Upper lobe of right lung (tissue), 1 donor: ENCODE measurements at places on chromosomes 12 and 14. TPM values are rescaled to one million over a fixed set of nuclear protein-coding genes. Genes with fewer than 3 reads are reported as not detected.

Gene HECTD4
- total RNA-seq, result 54.7 TPM

Gene SMCO2
- 0.38 TPM for total RNA-seq

Gene MANSC4
- total RNA-seq, result not detected

Gene STAB2
- 2.6 TPM for total RNA-seq

Gene TTC6
- total RNA-seq, result 7.9 TPM

Gene ACVRL1
- 223 TPM for total RNA-seq

Gene COL2A1
- total RNA-seq, result not detected

Gene SLC4A8
- total RNA-seq, result 2.5 TPM

Gene RFX4
- total RNA-seq, result not detected

Gene MAP4K5
- 46.3 TPM for total RNA-seq

Gene ACSS3
- total RNA-seq, result 35.9 TPM

Gene MYF5
- not detected for total RNA-seq

DNA sequence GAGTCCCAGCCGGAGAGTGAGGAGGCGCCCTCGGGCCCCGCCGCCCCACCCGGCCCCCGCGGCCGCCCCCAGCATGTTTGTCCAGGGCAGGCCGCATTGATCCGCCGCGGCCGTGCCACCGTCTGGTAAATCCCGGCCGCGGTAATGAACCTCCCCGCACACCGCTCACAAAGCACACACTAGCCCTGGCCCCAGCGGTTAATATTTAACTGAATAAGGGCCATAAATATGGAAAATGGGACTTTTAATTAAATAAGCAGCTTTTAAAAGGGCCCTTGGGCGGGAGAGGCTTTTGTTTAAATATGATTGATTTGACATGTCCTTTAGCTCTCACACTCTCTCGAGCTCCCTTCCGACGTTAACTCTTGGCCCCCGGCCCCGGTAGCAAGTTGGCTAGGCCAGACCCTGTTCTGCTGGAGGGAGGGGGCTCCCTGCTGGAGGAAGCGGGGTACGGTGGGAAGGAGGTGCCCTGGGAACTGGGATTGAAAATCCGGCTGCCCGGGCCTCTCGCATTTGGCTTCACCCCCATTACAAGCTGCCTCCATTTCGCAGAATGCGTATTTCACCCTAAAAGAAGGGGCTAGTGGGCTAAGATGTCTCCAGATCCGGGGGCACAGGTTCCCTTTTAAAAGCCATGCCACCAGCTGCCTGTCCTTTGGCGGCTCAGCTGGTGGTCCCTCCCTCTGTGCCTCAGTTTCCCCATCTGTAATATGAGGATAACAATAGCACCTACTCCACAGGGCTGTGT lies 199.8 kb downstream of the RBM19 start:
- no peak for DNase-seq

DNA sequence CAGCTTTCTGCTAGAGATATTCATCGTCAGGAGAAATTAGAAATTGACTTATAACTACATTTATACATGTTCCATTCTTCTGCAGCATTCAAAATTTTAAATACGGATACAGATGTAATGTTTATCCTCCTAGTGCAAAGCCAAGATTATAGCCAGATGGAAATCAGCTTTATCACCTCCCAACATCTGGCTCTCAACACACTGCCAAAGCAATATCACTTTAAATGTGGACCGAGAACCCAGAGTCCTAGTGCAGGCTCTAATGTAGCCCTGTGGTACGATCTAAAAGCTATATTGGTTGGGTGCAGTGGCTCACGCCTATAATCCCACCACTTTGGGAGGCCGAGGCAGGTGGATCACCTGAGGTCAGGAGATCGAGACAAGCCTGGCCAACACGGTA lies 6.5 kb downstream of the MLH3 start:
- no peak for DNase-seq

- no peak for DNase-seq
These were observed 81.9 kb downstream of the PELI2 start for GRCh38 chr14:56199982-56200577.

DNA sequence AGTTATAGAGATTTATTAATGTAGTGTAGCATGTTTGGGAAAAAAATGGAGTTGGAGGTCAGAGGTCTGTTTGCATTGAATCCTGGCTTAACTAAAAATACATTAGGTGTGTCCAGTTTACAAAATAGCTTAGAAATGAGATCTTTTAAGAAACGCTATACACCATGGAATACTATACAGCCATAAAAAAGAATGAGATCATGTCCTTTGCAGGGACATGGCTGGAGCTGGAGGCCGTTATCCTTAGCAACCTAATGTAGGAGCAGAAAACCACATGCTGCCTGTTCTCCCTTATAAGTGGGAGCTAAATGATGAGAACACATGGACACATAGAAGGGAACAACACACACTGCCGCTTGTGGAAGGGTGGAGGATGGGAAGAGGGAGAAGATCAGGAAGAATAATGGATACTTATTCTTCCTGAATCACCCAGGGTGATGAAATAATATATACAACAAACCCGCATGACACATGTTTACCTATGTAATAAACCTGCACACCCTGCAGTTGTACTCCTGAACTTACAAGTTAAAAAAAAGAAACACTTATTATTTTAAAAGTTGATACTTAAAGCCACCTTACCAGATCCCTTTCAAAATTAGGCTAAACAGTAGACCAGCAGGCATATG lies 14.0 kb upstream of the MYRFL start:
- DNase-seq, result no peak

GRCh38 chr12:49932023-49932422 lies 18.5 kb upstream of the AQP2 start:
- DNase-seq, result peak; percentile 34

- DNase-seq, result no peak
These were observed 1996.2 kb upstream of the FLRT2 start for GRCh38 chr14:83533734-83534133.

DNA sequence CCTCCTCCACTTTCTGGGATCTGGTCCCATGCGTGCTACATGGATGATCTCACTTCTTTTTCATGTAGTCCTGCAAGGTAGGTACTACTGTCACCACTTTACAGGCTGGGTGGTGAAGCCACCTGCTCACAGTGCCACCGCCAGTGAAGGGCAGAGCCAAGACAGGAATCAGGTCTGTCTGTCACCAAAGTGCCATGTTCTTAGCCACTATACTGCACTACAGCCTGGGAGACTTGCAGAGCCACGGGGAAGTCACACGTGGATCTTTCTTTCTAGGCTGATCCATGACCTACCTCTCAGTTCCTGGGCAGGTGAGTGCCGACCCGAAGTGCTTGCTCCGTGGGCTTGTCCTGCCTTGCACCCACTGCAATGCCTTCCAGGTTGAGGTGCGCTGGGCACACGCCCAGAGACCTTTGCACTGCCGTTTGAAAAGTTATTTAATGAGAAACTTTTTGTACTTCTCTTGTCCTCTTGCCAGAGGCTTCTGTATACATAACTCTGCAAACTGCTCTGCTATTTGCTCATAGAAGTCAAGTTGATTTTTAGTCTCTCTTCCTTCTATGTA lies 19.7 kb upstream of the CLMN start:
- no peak for DNase-seq

- no peak for DNase-seq
These were observed 243.8 kb upstream of the BTG1 start for GRCh38 chr12:92389466-92389865.

- DNase-seq, result peak; percentile 45
These were observed 13.4 kb downstream of the DDX51 start for GRCh38 chr12:132130690-132131089.

DNA sequence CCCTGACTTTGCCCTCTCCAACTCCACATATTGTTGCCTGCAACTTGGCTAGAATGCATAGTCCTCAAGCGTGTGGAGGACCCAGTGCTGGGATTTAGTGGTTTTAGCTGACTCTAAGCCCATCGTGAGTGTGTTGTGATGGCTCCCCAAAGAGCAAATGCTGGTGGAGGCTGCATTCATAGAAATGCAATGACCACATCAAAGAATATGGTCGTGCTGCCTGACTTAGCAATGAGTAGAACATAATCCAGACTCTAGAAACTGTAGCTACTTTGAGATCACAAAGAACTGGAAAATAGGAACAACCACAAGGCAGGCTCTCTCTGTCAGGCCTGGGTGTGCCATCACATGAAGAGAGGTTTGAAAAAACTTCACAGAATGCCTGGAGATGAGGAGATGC lies 1.3 kb downstream of the DYRK4 start:
- DNase-seq, result no peak

- DNase-seq, result no peak
These were observed 23.8 kb upstream of the PPP1CC start for GRCh38 chr12:110766311-110767154.

DNA sequence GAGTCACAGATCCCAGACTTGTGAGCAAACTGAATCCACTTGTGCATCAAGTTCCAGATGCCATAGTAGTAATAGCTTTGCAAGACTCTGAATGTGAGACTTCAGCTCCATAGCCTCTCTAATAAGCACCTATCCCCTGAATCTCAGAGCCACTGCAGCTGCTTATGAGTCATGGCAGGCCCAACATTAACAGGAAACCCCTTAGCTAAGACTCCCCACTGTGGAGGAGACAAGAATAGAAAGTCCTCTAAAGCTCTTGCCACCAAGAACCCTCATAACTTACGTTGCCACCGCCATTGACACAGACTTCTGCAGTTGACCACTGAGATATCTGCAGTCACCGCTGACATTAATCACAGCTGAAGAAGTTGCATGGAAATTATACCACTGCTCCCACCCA lies 62.9 kb upstream of the PDE3A start:
- DNase-seq, result no peak

GRCh38 chr12:60830381-60830780 lies 1234.6 kb downstream of the SLC16A7 start:
- DNase-seq, result no peak

- no peak for DNase-seq
These were observed 142.4 kb downstream of the DPF3 start for GRCh38 chr14:72751276-72752033.

DNA sequence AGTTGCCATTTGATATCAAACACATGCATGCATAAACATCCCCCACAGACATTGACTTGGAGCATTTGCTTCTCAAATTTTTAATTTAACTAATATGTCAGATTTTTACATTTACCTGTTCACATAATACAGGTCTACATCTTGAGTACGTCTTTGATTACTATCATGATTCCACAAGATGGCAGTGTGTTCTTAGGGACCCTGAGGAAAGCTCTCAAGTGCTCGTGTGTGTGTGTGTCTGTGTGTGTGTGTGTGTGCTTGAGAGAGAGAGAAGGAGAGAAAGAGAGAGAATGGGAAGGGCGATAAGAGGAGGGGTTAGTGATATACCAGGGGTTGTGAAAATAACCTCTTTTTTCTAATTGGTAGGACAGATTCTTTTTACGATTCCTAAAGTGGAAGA lies 167.1 kb upstream of the OR4E1 start:
- DNase-seq, result no peak

DNA sequence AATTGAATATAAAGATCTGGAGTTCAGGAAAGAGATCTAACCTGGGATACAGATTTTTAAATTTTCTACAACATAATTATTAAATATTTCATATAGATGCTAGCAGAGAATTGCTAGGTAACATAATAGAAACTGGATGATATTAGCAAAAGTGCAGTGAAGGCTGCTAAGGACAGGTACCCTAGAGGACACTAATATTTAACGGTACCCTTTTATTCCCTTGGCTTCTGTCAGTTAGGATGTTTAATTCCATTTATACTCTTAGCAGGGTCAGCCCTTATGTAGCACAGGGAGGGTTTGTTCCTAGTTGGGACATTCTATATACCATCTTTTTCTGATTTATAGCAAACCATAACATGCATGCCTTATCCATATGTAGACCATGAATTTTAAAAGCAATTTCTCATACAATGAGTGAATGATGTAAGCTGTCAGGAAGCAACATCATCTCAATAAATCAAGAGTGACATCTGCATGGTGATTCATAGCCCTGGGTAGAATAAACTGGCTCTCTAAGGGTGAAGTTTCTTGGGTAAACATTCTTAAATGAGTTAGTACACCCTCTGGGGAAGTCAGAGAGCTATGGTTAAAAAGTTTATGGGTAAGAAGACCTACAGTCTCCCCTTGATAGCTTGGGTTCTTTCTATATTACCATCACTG lies 404.4 kb upstream of the MGAT4C start:
- DNase-seq, result no peak

- no peak for DNase-seq
These were observed 6.0 kb downstream of the VSX2 start for GRCh38 chr14:74245292-74245691.

- DNase-seq, result no peak
These were observed 14.4 kb upstream of the TCP11L2 start for GRCh38 chr12:106288101-106288493.

GRCh38 chr14:68634874-68635595 lies 157.8 kb downstream of the ZFP36L1 start:
- peak; percentile 9 for DNase-seq

DNA sequence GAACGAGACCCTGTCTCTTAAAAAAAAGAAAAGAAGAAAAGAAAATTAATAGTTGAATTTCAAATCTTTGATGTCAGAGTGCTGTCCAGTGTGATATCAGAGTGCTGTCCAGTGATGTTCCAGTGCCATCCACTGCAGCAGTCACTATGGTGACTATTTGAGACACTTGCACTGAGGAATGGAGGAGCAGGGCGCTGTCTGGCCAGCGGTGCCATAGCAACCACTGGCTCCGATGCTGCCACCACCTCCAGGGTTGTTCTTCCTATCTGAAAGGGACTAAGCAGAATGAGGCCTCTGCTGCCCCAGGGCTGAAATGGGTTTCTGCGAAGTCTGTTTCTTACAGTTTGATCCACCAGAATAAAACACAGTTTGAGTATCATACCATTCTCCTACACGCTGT lies 272.9 kb downstream of the NUAK1 start:
- no peak for DNase-seq

DNA sequence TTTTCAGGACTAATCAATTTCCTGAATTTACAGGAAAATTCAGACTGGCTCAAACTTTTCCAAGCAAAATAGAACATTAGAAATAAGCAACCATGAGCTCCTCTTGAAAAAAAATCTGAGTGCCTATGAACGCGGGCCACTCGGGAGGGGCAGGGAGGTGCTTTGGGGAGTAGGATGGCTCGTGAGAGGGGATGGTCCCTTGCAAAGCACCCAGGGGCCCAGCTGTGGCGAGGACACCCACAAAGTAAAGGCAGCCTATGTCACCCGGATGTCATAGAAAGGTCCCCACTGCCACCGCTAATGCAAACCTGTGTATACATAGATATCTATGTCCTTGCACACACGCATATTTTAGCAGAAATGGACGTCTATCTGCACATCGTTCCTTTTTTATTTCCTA lies 309.9 kb downstream of the ADGRD1 start:
- no peak for DNase-seq

GRCh38 chr14:104976198-104977007 lies 1.8 kb downstream of the AHNAK2 start:
- peak; percentile 94 for DNase-seq
